T-helper 17 cell (primary cell): ENCODE measurements at places on chromosomes 2 and 18. TPM values are rescaled to one million over a fixed set of nuclear protein-coding genes. Genes with fewer than 3 reads are reported as not detected.
A peak's percentile ranks its signal among the peaks of the same experiment; 100 is the strongest.

DNA sequence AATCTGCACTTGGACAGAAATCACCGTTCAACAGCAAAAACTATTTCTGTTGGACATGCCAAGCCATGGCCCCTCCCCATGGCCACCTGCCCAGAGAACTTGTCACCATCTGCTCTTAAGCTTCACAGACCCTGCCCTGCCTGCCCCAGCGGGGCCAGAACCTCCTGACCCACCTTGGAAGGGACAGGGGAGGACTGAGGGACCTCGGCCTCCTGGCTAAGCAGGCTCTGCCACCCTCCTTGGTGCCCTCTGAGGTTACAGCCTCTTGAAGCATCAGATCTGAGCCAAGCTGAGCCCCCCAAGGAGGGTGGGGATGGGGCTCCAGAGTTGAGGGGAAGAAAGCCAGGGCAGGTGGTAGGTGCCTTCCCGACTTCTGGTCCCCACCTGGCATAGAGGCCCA lies 6.5 kb downstream of the TEX261 start:
- H3K27me3 ChIP-seq = no peaks in the 10 kb centered on the region
- peaks cover 4% of the 10 kb centered on the region for H3K36me3 ChIP-seq
- no peak for DNase-seq
- peaks cover 26% of the 10 kb centered on the region for H3K4me1 ChIP-seq
- peak overlapping the region; percentile 56 for H3K27ac ChIP-seq

DNA sequence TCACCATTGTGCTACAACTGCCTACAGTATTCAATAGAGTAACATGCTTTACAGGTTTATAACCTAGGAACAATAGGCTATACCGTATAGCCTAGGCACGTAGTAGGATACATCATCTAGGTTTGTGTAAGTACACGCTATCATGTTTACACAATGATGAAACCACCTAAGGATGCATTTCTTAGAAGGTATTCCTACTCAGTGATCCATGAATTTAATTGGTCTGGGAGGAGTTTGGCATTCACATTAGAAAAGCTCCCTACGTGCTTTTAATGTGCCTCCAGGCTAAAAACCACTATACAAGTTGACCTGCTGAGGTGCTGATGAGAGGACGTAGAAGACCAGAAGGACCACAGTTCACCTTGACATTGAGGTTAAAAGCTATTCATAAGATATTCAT lies 154.5 kb upstream of the LRRTM1 start:
- no peak for DNase-seq
- H3K27ac ChIP-seq = no peak overlapping the region
- no peak overlapping the region for H3K4me3 ChIP-seq
- H3K27me3 ChIP-seq = no peaks in the 10 kb centered on the region

DNA sequence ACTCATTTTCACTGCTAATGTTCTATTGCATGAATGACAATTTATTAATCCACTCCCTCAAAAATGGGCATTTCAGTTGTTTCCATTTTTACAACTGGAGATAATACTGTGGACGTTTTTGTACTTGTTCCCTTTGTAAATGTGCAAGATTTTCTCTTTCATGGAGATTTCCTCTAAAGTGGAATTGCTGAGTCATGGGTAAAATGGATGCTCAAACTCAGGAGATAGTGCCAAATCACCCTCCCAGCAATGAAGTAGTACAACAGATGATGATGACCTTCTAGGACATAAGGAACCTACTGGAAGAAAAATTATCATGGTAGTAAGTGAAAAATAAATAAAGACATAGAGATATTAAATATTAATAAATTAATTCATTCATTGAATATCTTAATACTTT lies 460.8 kb upstream of the CHST9 start:
- H3K27me3 ChIP-seq = no peaks in the 10 kb centered on the region
- no peak overlapping the region for H3K27ac ChIP-seq
- no peaks in the 10 kb centered on the region for H3K4me1 ChIP-seq
- no peaks in the 10 kb centered on the region for H3K36me3 ChIP-seq

GRCh38 chr18:34844072-34844471 lies 134.0 kb downstream of the DTNA start:
- H3K27me3 ChIP-seq = peaks cover 12% of the 10 kb centered on the region
- H3K27ac ChIP-seq = no peak overlapping the region
- no peak overlapping the region for H3K4me3 ChIP-seq

DNA sequence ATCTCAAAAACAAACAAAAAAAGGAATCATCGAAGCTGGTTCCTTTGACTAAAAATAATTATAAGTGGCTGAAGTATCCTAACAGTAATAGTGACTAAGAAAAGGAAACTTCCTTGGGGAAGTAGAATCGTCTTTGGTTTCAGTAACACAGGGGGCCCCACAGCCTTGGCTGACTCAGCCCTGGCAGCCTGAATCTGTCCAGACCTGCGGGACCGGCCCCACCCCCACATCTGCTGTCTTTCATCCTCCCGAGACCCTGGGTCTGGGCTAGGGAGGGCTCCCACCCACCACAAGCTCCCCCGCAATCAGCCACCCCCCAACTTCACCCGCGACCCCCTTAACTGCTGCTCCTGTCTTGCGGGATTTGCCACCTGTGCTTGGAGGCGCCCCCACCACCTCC lies 1452.6 kb upstream of the ACVR2A start:
- no peak overlapping the region for H3K27ac ChIP-seq
- no peak for DNase-seq
- no peaks in the 10 kb centered on the region for H3K4me1 ChIP-seq
- H3K36me3 ChIP-seq = no peaks in the 10 kb centered on the region
- no peak overlapping the region for H3K4me3 ChIP-seq
- no peaks in the 10 kb centered on the region for H3K27me3 ChIP-seq

GRCh38 chr2:36889795-36890194 lies 76.5 kb downstream of the STRN start:
- H3K4me1 ChIP-seq = peaks cover 5% of the 10 kb centered on the region
- no peak overlapping the region for H3K4me3 ChIP-seq
- no peak overlapping the region for H3K27ac ChIP-seq
- peaks cover 4% of the 10 kb centered on the region for H3K36me3 ChIP-seq

DNA sequence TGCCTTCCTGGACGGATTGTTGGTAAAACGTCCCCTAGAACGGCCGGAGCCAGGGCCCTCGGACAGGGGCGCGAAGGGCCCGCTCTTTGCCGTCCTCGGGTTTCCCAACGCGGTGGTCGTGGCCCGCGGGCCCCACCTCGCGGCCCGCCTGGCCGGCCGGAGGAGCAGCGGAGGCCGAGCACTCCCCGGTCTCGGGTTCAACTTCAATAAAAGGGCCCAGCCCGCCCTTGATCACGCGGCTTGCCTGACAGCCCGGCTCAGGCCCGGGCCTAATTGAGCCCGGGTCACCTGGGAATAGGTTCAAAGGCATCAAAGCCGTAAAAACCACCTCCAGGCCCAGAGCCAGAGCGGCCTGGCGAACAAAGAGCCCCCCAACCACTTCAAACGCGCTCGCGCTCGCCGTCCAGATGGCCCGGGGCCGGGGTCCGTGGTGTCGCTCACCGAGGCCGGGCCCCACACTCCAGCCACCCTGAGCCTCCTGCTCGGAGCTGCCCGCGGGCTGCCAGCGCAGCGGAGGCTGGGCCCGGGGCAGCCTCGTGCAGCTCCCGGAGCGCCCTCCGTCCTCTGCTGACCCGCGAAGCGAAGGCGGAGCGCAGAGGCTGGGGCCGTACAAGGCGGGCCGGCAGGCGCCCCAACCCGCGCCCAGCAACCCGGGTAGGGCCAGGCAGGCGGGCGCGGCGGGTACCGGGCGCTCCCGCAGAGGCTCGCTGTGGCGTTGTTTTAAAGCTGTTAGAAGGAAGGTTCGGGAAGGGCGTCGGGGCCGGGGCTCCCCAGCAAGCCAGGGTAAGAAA lies 1.1 kb upstream of the TWIST2 start:
- H3K27ac ChIP-seq = no peak overlapping the region
- H3K36me3 ChIP-seq = no peaks in the 10 kb centered on the region
- H3K4me3 ChIP-seq = peak overlapping the region; percentile 19
- peaks cover 62% of the 10 kb centered on the region for H3K27me3 ChIP-seq

- peaks cover 38% of the 10 kb centered on the region for H3K27me3 ChIP-seq
- no peak overlapping the region for H3K27ac ChIP-seq
- DNase-seq = no peak
- no peaks in the 10 kb centered on the region for H3K36me3 ChIP-seq
- no peak overlapping the region for H3K4me3 ChIP-seq
Measured at GRCh38 chr2:8993196-8993901, 10.1 kb downstream of the MBOAT2 start.

- H3K27me3 ChIP-seq = peaks cover 5% of the 10 kb centered on the region
- no peaks in the 10 kb centered on the region for H3K36me3 ChIP-seq
- H3K4me3 ChIP-seq = no peak overlapping the region
- no peak for DNase-seq
Measured at GRCh38 chr18:59582395-59582794, 114.8 kb downstream of the CCBE1 start.

GRCh38 chr2:68434981-68435380 lies 32.1 kb downstream of the FBXO48 start:
- no peaks in the 10 kb centered on the region for H3K27me3 ChIP-seq
- no peak overlapping the region for H3K27ac ChIP-seq
- H3K36me3 ChIP-seq = no peaks in the 10 kb centered on the region

DNA sequence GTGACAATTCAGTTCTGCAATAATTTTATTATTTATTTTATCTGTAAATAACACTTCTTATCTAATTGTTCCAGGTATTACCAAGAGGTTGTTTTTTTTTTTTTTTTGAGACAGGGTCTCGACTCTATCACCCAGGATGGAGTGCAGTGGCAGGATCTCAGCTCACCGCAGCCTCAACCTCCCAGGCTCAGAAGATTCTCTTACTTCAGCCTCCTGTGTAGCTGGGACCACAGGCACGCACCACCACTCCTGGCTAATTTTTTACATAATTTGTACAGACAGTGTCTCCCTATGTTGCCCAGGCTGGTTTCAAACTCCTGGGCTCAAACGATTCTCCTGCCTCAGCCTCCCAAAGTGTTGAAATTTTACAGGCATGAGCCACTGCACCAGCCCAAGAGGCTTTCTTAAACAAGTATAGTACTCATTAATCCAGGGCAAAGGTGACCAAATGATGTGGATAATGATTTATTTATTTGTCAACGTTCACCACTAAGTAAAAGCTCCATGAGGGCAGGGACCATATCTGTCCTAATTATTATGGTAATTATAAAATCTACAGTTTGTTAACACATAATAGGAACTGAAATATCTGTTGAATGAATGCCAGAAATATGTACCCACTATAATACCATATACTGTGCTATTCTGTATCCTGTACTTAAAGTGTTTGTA lies 12.0 kb downstream of the STK17B start:
- H3K27me3 ChIP-seq = no peaks in the 10 kb centered on the region
- peaks cover 41% of the 10 kb centered on the region for H3K4me1 ChIP-seq
- peak overlapping the region; percentile 100 for H3K27ac ChIP-seq
- peaks cover 3% of the 10 kb centered on the region for H3K36me3 ChIP-seq
- H3K4me3 ChIP-seq = peak overlapping the region; percentile 82

DNA sequence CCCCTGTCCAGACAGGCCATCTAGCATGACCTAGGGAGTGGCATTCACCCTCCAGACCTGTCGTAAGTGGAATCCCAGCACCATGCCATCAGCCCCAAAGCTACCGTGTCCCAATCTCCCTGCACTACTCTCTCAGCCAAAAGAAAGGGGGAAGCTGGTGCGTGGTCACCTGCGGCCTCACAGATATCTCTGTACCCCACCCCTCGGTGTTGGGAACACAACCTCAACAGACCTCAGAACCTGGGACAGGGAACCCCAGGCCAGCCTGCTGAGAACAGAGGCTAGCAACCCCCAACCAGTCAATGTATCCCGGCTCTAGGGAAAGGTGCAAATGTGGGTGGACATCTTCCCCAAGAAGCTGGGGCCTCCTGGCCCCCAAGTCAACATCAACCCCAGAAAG lies 38.2 kb downstream of the LMAN2L start:
- no peak for DNase-seq
- H3K4me1 ChIP-seq = peaks cover 6% of the 10 kb centered on the region
- H3K27ac ChIP-seq = no peak overlapping the region
- H3K36me3 ChIP-seq = no peaks in the 10 kb centered on the region

- H3K4me3 ChIP-seq = no peak overlapping the region
- H3K4me1 ChIP-seq = peaks cover 3% of the 10 kb centered on the region
- no peaks in the 10 kb centered on the region for H3K36me3 ChIP-seq
- H3K27ac ChIP-seq = no peak overlapping the region
- no peak for DNase-seq
Measured at GRCh38 chr2:203688798-203689197, 17.6 kb upstream of the CD28 start.

GRCh38 chr2:96815326-96816126 lies 542 bp upstream of the CNNM3 start:
- H3K36me3 ChIP-seq = no peaks in the 10 kb centered on the region
- H3K27ac ChIP-seq = peak overlapping the region; percentile 77
- H3K4me3 ChIP-seq = peak overlapping the region; percentile 87
- H3K4me1 ChIP-seq = peaks cover 48% of the 10 kb centered on the region
- DNase-seq = no peak
- no peaks in the 10 kb centered on the region for H3K27me3 ChIP-seq

DNA sequence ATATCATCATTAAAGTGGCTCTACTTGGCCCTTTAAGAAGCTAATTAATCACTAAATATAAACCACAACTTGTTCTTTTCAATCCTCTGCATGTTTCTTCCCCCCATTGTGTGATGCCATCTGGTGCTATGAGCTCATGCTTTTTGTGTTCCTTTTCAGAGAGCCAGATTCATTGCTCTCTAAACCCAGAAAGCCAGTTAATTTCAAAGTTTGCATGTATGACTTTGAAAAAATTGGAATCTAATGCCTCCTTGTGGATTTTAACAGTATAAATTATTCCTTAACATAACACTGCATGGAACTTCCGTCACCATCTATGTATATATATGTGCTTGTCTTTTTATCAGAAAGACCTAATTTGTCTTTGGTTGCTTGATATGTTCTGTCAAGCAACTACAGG lies 31.1 kb downstream of the TMEM178A start:
- no peak for DNase-seq
- no peak overlapping the region for H3K4me3 ChIP-seq
- H3K4me1 ChIP-seq = peaks cover 2% of the 10 kb centered on the region
- no peak overlapping the region for H3K27ac ChIP-seq
- no peaks in the 10 kb centered on the region for H3K36me3 ChIP-seq

GRCh38 chr2:114642166-114642770 lies 199.8 kb downstream of the DPP10 start:
- DNase-seq = no peak
- H3K4me1 ChIP-seq = no peaks in the 10 kb centered on the region
- H3K27me3 ChIP-seq = no peaks in the 10 kb centered on the region

GRCh38 chr2:157269922-157270321 lies 12.4 kb downstream of the GALNT5 start:
- H3K36me3 ChIP-seq = no peaks in the 10 kb centered on the region
- no peak overlapping the region for H3K4me3 ChIP-seq
- H3K27me3 ChIP-seq = peaks cover 13% of the 10 kb centered on the region
- H3K27ac ChIP-seq = no peak overlapping the region
- peaks cover 7% of the 10 kb centered on the region for H3K4me1 ChIP-seq
- DNase-seq = no peak

Gene TUBA4B
- total RNA-seq = not detected

Gene NYAP2
- total RNA-seq = 0.12 TPM

Gene AQP12B
- not detected for total RNA-seq

Gene ZNF804A
- total RNA-seq = not detected

Gene DTNA
- not detected for total RNA-seq

Gene MAL
- 127 TPM for total RNA-seq
